ENCODE measurements at places on chromosomes 2 and 18.

GRCh38 chr2:109046925-109047508 lies 58.0 kb upstream of the EDAR start:
- DNase-seq: no peak

DNA sequence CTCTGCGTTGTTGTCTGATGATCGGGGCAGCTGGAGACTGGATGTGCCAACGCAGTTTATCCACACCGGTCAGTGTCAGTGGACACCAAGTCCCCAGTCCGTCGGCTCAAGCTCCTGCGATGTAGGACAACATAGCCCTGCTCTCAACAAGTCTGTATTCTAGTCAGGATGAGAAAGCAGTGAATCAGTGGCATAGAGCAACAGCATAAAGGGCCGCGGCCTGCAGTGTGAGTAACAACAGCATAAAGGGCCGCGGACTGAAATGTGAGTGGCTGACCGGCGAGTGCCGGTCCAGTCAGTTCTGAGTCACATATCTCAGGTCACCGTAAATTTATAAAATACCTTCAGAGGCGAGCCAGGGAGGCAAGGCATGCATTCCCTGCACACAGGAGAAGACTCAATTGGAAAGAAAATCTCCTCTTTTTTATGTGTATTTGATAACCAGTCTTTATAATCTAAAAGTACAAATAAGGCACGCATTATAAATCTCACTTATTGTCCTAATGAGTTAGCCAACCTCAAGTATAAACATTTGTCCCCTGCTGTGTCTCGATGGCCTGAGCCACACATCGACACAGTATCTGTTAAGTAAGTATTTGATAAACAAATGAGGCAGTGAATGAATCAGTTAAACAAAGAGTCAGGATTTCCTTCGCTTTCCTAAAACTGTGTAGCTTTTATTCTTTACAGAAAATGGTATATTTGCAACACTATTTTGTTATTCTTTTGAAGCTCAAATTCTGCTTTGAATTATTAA lies 33.8 kb upstream of the NFATC1 start:
- DNase-seq: no peak

GRCh38 chr2:75559680-75560021 lies 1.1 kb downstream of the EVA1A start:
- DNase-seq: peak; percentile 44

GRCh38 chr2:11947956-11948355 lies 201.5 kb downstream of the LPIN1 start:
- DNase-seq: no peak

- peak; percentile 61 for DNase-seq
These were observed 34.5 kb downstream of the PIK3C3 start for GRCh38 chr18:41989508-41989907.

GRCh38 chr18:52312346-52312745 lies 27.7 kb upstream of the DCC start:
- DNase-seq: peak; percentile 57

Measured in NCI-H2081 (cell line).